GM12891 (cell line): ENCODE measurements at places on chromosomes 5 and 9.

DNA sequence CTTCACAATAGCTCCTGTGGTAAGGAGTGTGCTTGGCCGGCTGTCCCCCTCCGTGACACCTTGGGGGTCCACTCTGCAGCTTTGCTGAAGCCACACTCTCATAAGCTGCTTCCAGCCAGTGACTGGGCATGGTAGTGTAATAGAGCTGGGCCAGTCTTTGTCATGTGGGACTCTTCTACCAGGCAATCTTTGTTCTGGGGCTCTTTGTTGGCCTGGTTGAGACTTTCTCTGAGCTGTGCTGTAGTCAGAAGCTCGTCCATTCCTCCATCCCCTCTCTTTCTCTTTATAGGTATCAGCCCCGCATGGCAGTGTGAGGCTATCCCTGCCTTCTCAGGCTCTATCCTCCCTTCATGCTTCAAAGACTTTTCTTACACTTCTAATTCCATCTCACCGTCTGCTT, 25.7 kb downstream of the CARD6 start:
- DNase-seq = no peak

GRCh38 chr9:107906074-107906473, 416.5 kb upstream of the KLF4 start:
- no peak for DNase-seq

DNA sequence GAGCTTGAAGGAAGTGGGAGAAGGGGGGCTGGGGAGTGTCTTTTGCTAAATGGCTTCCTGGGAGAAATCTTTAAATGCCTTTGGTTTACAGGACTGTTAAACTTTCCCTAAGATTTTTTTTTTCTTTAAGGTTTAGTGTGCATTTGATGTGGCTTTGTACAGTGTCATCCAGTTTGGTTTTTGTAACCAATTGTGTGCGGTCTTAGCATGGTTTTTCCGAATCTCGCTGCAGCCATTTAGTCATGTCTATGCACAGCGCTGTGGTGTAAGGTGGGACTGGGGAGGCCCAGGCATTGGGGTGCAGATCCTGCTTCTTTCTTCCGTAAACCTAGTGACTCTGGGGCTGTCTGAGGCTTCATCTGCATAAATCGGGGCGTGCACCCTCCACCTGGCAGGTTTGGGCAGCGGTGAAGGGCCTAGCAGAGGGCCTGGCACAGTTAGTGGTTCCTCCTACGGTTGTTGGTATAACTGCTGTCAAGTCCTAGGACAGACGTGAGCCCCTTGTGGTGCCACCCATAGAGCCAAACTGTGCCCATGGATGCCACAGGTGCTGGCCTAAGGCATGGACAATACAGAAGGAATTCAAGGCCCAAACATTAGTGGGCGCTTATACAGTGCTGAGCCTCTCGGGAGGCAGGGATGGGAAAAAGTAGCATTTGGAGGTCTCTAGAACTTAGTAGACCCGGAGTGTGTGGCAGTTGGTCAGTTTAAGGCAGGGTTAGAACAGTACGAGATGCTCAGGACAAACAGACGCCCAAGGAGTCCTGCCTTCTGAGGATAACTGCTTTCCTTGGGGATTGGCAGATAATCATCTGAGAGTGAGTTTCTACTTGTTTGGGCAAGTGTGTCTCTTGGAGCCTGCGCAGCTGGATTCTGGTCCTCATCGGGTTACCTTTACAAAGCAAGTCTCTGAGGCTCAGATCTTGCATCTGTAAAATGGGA, 1.5 kb downstream of the PRRC2B start:
- DNase-seq = peak; percentile 53

GRCh38 chr5:91328743-91329142, 54.4 kb downstream of the ARRDC3 start:
- no peak for DNase-seq

GRCh38 chr5:43627028-43627427, 24.0 kb downstream of the NNT start:
- DNase-seq = no peak

- DNase-seq = no peak
Measured at GRCh38 chr5:52961274-52961681, 27.9 kb upstream of the ITGA2 start.

- DNase-seq = no peak
Measured at GRCh38 chr5:170430866-170431437, 41.8 kb upstream of the KCNMB1 start.

GRCh38 chr5:13771011-13771571, 173.4 kb downstream of the DNAH5 start:
- DNase-seq = no peak
